ENCODE measurements at places on chromosomes 13 and 19.

DNA sequence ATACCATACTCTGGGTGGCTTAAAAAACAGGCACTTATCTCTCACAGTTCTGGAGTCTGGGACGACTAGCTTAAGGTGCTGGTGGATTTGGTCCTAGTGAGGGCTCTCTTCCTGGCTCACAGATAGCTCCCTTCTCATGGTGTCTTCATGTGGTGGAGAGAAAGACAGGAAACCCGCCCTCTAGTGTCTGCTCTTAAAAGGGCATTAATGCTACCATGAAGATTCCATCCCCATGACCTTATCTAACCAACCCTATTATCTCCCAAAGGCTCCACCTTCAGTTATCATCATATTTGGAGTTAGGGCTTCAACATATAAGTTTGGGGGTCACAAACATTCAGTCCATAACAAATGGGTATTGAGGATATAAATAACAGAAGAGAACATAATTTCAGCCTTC, 139.4 kb downstream of the HS6ST3 start:
- no peak for DNase-seq

DNA sequence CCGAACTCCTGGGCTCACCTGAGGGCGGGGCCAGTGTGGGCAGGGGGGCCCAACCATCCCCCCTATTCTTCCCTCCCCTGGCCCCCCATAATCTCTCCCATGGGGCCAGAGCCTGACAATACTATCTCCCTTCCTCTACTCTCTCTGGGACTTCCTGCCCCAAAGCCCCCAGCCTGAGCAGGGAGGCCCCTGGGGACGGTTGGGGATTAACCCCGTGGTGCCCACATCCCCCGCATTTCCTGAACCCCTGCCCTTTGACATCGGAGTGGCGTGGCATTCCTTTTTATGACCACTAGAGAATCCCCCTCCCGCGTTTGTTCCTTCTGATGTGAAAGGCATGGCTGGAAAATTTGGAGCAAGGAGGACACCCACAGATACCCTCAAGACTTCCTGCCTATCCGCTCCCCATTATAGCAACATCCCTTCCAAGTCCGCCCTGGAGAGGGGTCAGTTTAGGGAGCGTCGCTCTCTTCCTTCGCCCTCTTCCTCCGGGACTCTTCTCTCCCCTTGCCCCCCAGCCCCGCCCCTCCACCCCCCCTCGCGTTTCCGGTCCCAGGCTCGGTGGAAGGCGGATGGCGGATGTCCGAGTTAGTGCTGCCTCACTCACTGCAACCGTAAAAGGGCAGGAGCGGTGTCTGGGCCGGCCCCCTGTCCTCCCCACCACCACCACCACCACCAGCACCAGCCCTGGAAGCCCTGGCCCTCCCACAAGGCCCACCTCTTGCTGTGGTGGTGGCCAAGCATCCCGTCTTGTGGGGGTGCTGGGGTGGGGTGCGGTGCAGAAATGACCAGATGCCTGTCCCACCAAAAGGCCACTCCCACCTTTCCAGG, 1.8 kb downstream of the VASP start:
- DNase-seq, result peak; percentile 82

GRCh38 chr19:12997179-12997966, 2.1 kb downstream of the NFIX start:
- DNase-seq, result no peak

DNA sequence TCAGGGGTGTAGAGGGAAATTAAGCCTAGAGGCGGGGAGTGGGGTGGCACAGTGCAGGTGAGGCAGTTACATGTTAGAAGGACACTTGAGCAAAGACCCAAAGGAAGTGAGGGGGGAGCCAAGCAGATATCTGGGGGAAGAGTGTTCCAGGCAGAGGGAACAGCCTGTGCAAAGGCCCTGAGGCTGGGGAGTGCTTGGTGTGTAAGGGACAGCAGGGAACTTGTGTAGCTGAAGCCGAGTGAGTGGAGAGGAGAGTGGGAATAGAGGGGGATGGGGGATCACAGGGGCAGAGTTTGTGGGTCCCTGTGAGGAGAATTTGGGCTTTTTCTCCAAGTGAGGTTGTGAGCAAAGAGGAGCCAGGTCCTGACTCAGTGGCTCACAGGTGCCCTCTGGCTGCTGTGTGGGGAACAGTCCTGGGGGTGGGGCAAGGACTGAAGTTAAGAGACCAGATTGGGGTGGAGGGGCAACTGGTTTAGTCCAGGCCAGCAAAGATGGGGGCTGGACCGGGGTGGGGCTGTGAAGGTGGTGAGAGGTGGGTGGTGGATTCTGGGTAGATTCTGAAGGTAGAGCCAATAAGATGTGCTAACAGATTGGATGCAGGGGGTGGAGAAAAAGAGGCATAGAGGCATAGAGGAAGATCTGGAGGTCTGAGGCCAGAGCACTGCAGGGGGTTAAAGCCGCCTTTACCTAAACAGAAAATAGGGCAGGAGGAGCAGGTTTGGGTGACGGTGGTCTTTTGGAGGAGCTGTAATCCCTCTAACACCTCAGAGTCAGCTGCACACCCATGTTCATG, 75.3 kb downstream of the CACNA1A start:
- DNase-seq, result peak; percentile 22

DNA sequence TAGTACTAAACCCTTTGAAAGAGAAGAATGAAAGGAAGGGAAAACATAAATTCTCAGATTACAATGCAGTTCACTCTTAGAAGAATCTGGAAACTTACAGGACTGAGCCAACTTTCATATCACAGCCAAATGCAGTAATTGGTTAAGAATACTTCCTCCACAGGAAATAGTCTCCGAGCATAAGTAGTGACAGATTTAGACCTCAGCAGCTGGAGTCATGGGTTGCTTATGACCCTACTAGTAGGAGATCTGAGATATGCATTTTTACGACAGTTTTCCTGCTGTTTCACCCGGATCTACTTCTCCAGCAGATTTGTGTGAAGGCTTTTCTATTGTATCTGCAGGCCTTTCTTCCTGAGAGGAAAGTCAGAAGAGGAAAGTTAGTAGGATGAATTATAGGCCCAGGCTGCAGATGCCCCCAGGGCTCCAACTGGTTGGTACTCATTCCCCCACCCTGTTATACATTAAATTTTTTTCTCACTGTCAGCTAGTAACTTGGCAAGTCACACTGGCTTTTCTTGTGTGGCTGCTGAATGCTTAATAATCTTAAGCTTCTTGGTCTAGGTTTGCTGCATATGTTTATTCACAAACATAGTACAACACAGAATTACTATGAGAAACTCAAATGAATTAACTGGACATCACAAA, 1241.5 kb upstream of the MIR17HG start:
- no peak for DNase-seq

GRCh38 chr19:38213911-38214625, 10.0 kb downstream of the DPF1 start:
- DNase-seq, result peak; percentile 80

DNA sequence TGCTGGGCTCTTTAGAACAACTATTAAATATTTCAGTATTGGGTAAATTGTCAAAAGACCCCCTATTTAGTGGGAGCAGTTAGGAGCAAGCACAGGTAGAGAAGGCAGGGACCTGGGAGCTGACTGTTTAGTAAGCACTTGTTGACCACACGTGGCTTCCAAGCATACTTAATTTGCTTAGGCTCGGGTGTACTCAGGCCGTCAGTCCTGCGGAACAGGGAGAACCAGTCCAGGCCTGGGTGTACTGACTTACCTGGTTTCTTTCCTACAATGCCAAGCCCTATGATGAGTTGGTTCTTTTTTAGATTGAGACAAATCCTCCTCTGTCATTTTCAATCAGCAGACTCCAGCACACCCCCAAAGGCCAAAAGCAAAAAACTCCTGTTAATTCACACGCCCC, 90.0 kb downstream of the WDFY2 start:
- DNase-seq, result no peak

GRCh38 chr19:33350538-33351309, 22.8 kb upstream of the CEBPG start:
- no peak for DNase-seq

DNA sequence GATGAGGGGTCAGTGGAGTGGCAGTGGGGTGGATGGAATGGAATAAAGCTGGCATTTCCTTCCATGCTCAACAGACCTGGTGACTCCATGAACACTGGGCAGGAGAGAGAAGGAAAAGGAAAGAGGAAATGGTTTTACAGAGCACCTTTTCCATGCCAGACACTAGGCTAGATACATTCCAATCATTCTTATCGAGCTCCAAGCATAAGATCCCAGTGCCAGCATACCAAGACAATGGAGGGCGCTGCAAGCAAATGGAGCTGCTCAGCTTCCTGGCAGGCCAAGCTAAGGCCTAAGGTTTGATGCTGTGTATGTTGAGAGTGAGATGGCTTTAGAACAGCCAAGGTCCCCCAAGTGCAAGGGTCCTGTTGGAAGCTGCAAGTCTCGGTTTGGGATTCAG, 113.2 kb downstream of the HSPH1 start:
- DNase-seq, result no peak

- DNase-seq, result no peak
These were observed 4.0 kb downstream of the IGFLR1 start for GRCh38 chr19:35738021-35738886.

DNA sequence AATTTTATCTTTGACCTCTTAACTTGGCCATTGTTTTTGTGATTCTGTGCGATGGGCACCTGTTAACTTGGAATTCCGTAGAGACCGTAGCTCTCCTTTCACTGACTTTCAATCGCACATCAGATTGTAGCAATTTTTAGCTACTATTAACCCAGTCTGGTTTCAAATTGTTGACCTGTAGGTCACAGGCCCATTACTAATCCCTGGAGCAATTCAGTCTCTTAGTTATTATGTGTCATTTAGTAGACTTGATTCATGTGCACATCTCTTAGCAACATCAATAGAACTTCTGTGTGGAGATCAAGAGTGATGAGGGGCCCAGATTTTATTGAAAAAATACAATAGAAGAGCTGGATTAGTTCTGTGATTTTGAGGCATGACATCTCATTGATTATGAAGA, 549.6 kb upstream of the SLC10A2 start:
- no peak for DNase-seq

- no peak for DNase-seq
These were observed 41.9 kb downstream of the CARS2 start for GRCh38 chr13:110664041-110664440.

DNA sequence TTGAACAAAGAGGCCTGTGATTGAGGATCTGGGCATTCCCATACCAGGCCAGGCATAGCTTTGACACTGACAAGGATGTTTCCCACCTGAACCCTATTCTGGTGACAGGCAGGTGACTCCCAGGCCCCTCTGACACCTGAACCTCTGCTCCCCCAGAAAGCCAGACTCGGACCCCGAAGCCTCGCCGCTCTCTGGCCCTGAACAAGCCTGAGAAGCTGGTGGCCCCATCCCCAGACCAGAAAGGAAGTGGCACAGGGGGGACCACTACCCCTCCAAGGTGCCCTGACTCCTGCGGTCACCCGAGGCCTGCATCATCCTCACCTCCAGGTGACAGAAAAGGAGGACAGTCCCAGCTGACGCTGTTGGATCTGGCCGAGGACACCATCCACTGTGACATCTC, 14.7 kb downstream of the SIX5 start:
- no peak for DNase-seq

DNA sequence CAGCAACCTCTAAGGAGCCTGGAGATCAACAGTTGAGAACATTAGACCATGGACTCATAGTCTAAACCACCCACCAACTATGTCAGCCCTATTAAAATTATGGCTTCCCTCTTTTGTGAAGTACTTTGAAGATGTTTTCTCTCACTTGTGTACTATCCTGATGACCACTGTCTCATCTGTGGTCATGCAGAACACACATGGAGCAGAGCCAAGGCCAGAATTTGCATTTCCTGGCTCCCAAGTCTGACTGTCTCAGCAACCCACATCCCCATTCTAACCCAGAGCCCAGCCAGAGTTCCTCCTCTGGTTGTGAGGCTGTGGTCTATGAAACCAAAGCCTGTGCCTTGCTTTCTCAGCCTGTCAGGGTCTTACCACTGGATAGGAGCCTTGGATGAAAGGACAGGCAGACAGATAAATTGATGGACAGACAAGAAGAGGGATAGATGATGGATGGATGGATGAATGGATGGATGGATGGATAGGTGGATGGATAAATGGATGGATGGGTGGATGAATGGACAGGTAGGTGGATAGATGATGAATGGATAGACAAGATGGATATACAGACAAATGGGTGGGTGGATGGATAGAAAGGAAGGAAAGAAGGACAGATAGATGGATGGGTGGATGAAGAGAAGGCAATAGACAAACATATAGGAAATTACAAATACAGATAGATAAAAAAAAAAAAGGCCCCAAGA, 35.4 kb downstream of the ZNF557 start:
- no peak for DNase-seq

DNA sequence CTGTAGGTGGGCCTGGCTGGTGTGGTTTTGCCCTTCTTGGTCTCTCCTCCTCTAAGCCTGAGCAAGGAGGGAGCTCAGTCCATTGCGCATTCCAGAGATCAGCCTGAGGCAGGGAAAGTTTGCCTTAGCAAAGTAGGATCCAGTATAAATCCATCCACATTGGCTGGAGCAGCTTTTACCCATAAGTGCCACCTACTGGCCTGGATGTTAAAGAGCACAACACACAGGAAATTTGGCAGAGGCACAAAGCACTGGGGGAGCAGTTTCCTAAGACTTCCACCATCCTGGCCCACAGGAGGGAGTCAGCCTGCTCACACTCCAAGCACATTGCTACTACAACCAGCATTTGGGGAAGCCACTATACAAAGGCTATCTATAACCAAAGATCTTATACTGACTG, 1124.2 kb downstream of the SLITRK1 start:
- no peak for DNase-seq

- DNase-seq, result no peak
These were observed 123.1 kb downstream of the ITGBL1 start for GRCh38 chr13:101575581-101575980.

DNA sequence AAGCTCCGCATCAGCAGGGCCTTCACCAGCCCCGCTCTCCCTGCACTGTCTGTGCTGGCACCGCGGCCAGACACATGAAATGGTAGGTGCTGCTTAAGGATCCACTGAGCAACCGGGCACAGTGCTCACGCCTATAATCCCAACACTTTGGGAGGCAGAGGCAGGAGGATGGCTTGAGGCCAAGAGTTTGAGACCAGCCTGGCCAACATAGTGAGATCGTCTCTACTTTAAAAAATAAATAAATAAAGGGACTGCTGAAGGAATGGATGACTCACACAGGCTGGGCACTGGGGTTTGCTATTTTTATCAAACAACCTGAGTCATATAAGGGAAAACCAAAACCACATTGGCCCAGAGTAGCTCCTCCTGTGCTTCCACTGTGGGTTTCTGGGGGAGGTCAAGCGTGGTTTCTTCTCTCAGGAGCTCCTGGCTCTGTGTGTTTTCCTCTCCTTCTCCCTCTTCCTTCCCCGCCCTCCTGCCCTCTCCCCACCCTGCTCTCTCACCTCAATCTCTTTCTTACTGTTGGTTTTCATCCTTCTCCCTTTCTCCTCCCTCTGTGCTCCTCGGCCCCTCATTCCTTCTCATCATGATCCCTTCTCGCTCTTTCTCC, 21.3 kb downstream of the VRK3 start:
- DNase-seq, result peak; percentile 61

GRCh38 chr13:47816831-47817230, 184.2 kb downstream of the SUCLA2 start:
- no peak for DNase-seq

- DNase-seq, result no peak
These were observed 87.2 kb upstream of the TNFSF11 start for GRCh38 chr13:42486711-42487198.
